ENCODE measurements at places on chromosomes 16 and 17.

- DNase-seq: no peak
Observed at GRCh38 chr16:35565626-35566025, 2106.2 kb downstream of the TP53TG3F start.

DNA sequence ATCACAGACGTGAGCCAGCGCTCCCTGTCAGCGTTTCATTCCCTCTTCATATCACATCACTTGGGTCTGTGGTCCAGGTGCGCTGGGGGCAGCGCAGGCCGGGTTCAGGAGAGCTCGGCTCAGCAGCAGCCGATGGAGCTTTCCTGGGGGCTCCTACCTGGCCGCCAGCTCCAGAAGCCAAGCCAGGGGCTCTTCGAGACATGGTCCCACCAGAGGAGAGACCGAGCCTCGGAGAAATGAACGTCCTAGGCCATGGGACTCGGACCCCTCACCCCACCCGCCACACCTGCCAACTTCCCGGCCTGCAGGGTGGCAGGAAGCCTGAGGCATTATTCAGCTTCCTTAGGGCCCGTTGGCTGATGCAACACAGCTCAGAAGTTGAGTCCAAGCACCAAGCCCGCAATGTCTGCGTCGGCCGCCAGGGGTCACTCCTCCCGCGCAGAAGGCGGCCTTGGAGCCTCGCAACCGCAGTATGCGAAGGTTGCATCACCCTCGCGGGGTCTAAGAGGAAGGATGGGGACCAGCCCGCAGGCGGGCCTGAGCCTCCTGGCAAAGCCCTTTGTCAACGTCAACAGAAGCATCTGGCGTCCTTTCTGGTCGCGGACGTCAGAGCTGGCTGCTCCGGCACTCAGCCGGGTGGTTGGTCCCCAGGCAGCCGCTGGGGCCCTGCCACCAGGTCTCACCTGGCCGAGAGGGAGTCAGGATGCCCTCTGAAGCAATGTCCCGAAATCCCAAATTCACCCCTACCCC lies 13.2 kb upstream of the KLHDC4 start:
- DNase-seq: peak; percentile 99

DNA sequence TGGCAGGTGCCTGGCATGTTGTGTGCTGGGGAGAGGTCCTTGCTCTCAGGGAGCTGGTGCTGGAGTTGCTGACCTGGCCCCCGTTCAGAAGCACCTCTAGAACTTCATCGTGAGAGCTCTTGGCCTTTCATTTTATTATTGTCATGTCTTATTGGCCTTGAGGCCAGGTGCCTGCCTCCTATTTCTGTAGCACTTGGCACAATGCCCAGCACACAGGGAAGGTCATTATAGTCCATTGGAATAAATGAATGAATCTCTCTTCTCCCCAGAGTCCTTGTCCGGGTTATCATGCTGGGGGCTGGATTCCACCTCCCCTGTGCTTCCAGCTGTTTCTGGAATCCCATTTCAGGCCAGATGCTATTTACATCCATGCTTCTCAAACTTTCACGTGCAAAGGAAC lies 169.2 kb downstream of the HAPSTR1 start:
- no peak for DNase-seq

DNA sequence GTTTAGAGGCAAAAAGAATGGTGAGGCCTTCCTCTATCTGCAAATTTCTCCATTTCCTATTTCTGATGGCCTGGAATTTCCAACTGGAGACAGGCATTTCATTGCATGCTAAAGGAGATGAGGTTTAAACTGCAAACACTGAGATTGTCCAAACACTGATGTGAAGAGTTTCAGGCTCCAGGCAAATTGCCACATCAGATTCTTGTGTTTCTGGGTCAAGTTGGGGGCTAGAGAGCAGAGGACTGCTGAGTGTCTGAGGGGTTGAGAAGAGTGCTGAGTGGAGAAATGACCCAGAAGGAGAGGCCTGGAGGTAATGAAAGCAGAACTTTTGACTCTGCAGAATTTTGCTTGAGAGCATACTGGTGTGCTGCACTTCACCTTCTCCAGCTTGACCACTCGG lies 216.7 kb upstream of the MPHOSPH6 start:
- no peak for DNase-seq

- no peak for DNase-seq
Observed at GRCh38 chr17:27595208-27595607, 35.8 kb upstream of the LGALS9 start.

- DNase-seq: no peak
Observed at GRCh38 chr16:55756963-55757362, 75.9 kb downstream of the CES1 start.

DNA sequence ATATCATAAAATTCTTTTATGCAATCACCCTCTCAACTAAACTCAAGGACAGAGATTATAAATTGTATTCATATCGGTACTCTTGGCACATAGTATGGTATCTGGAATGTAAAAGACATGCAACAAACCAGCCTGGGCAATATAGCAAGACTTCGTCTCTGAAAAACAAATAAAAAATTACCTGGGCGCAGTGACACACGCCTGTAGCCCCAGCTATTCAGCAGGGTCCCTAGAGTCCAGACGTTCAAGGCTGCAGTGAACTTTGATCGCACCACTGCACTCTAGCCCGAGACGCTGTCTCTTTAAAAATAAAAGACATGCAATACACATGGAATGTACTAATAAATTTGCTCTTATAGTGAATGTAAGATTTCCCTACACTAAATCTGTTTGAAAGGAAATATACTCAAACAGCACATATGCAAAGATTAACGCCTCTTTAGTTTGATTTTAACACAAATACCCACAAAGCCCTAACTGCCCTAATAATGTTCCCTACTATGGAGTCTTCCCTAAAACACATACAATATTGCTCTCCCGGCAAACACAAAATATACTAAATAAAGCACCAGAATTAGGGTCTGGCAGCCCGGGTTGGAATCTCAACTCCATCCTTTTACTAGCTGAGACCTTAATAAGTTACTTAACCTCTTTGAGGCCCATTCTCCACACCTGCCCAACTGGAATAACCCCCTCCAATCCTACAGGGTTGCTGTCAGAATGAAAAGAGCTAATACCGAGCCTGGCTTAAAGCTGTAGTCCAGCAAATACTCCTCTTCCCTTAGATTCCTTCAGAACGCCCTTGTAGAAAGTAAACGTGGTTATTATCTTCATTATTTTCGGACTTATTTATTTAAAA lies 1.2 kb downstream of the ABCA5 start:
- no peak for DNase-seq

DNA sequence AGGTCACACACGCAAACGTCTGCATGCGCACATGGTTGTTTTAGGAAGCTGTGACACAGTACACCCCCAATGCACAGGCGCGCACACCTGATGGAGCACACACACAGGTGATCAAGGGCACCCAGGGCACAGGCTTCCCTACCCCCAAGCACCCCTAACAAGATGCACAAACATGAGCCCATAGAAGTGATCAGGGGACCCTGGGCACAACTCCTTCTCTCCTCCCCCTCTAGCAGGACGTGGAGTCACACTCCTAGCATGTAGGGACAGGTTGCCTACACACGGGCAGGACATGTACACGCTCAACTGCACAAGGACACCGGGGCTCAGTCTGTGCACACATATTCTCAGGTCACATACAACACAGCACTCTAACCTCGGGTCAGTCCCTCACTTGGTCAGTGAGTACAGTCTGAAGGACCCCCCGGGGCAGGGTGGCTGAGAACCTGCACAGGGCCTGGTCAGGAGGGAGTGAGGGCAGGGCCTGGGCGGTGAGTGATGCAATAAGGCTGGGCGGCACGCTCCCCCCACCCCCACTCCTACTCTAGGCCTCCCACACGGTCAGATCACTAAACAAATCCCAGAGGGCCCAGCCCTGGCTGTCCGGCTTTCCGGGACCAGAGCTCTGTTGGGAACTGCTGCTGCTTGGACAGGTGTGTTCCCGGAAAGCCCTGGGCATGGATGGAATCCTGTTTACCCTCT lies 751 bp upstream of the DOC2B start:
- no peak for DNase-seq

Data from activated T-cell treated with anti-CD3 and anti-CD28 coated beads, Interleukin-2, amount 50 U/mL, for 48 hours (primary cell).